Astrocyte (in vitro differentiated cells and primary cell): ENCODE measurements at places on chromosomes 1 and 21. TPM values are rescaled to one million over a fixed set of nuclear protein-coding genes. Genes with fewer than 3 reads are reported as not detected.

GRCh38 chr1:1677718-1678580, 14.6 kb downstream of the SLC35E2B start:
- DNase-seq = no peak

GRCh38 chr21:38139380-38140168, 117.2 kb upstream of the KCNJ15 start:
- peak; percentile 7 for DNase-seq

The PIK3R3 gene
- total RNA-seq = 55.5 and 68.4 TPM in 2 replicates

- DNase-seq = no peak
Measured at GRCh38 chr21:33023574-33024200, 2.0 kb upstream of the OLIG2 start.

The C1orf115 gene
- total RNA-seq = 1.1 and 1.8 TPM in 2 replicates

DNA sequence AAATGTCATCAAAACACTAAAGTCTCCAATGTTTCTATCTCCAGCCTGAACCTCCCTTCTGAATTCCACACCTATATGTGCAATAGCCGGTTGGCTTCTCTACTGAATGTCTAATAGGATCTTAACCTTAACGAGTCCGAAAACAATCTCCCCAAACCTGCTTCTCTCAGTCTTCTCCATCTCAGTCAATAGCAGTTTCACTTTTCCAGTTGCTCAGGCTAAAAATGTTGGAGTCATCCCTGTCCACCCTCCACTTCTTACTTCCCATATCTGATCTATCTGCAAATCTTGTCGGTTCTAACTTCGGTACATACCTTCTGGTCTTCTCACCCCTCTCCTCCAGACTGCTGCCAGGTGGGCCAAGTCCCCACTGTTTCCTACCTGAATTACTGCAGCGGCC, 25.5 kb upstream of the CITED4 start:
- DNase-seq = no peak

- no peak for DNase-seq
Measured at GRCh38 chr1:180630408-180631193, 1.2 kb upstream of the XPR1 start.

GRCh38 chr21:27476696-27477095, 509.8 kb upstream of the ADAMTS5 start:
- DNase-seq = no peak

GRCh38 chr1:1183221-1183747, 9.6 kb downstream of the TTLL10 start:
- no peak for DNase-seq

GRCh38 chr1:160997323-160998038, 23.5 kb downstream of the F11R start:
- peak; percentile 49 for DNase-seq

DNA sequence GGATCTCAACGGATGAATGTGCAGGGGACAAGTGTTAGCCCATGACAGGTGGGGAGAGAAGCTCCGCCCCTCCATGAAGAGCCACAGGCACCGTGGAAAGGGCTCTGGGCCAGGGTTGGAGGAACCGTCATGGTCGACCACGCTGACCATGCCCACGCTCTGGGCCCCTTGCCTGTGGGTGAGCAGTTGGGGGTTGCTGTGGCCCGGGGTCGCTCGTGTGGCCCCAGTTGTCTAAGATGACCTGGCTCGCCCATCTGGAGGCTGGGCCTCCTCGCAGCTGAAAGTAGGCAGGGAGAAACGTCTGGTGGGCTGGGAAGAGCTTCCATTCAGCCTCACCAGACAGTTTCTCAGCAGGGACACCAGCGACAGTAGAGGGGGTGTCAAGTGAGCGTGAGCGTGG, 13.1 kb upstream of the UTS2 start:
- DNase-seq = no peak

The KCNN3 gene
- total RNA-seq = 0.46 and 0.66 TPM in 2 replicates

GRCh38 chr1:151369621-151370048, 2.9 kb downstream of the SELENBP1 start:
- no peak for DNase-seq

- DNase-seq = no peak
Measured at GRCh38 chr1:20823845-20824244, 36.7 kb upstream of the HP1BP3 start.

DNA sequence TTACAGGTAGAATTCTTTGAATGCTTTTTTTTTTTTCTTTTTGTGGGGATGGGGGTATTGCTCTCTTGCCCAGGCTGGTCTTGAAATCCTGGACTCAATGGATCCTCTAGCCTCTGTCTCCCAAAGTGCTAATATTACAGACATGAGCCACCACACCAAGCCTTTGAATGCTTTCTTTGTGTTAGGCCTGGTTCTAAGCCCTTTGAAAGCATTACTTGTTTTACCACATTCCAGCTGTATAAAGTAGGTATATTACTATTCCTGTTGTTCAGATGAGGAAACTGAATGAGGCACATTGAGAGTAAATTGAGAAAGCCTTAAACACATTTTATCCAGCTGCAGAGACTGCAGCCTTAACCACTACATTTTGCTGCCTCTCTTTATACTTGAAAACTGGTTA, 841.8 kb upstream of the ADGRL4 start:
- no peak for DNase-seq

The MMEL1 gene
- total RNA-seq = not detected in 2 replicates
